ENCODE measurements at places on chromosomes 4 and X. TPM values are rescaled to one million over a fixed set of nuclear protein-coding genes. Genes with fewer than 3 reads are reported as not detected.
A peak's percentile ranks its signal among the peaks of the same experiment; 100 is the strongest.

DNA sequence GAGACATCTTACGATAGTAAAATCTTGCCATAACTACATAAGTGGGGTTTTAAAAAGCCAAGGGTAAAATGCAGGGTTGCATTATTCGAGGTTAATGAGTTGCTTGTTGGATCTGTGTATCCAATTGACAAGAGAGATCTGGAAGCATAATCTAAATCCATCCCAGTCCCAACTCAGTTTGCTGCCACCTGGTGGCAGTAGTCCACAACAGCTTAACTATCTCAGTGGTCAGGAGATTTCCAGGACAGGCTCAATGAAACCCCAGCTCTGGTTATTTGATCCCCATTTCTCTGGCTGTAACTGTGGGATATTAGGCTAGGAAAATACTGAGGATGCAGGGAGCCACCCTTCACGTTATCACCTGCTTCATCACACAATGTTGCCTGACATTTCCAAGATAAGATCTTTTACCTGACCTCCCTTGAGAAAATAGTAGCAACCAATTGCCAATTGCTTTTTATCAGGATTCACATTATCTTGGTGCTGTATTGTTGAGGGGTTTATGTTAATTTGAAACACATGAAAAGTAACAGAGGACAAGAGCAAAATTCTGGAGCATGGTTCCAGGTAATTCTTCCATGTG, 88.2 kb upstream of the TNIP3 start:
- DNase-seq = peak; percentile 65

- no peak for DNase-seq
Observed at GRCh38 chrX:81876437-81876836, 674.5 kb downstream of the SH3BGRL start.

GRCh38 chr4:40058854-40059253, 2.2 kb downstream of the N4BP2 start:
- DNase-seq = no peak

DNA sequence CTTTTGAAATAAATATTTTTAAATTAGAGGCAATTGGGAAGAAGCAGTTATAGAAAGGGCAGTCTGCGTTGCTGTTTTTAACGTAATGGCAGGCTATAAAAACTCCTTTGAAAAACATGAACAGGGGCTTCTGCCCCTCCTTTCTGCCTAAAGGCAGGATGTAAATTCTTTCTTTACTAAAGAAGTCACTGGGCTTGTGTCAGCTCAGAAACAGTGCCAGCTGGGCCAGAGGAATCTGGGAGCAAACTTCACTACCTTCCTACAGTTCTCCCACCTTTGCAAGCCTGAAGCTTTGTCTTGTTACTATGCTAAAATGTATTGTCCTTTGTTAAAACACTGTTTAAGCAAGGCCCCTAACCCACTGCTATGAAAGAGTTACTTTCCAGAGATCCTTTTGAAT, 1664.8 kb downstream of the RPA4 start:
- no peak for DNase-seq

DNA sequence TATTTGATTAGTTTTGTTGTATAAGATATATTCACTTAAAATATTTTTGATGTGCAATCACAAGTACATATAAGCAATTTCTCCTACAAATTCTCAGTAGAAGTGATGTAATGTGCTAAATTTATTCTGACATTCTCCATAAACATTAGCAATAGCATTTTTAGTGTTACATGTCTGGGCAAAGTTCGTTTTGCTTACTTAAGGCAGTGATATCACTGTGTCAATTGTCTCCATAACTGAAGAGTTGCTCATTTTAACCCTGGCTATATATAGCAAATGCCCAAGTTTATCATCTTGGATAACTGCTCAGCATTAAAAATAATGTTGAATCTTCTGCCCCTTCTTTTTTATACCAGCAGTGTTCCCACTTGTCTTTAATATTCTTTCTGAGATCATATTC, 340.0 kb upstream of the NDST4 start:
- DNase-seq = no peak

DNA sequence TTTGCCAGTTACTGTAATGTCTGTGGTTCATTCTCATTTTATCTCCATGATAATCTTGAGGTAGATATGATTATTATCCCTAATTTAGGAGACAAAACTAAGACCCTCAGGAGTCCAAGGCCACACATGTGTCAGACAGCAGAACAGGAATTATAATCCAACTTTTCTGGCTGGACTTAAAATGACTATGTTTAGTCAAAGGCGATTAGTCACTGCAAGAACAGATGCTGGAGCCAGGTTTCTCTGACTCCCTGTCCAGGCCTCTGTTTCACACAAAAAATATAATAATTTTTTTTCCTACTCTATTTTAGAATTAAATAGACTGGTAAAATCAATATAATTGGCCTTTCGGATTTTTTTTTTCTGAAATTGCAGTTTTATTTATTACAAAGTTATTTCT, 56.7 kb upstream of the TMEM131L start:
- DNase-seq = no peak

- DNase-seq = no peak
Observed at GRCh38 chr4:128802680-128803628, 6.5 kb upstream of the JADE1 start.

- peak; percentile 46 for DNase-seq
Observed at GRCh38 chr4:48954314-48954713, 31.8 kb upstream of the CWH43 start.

DNA sequence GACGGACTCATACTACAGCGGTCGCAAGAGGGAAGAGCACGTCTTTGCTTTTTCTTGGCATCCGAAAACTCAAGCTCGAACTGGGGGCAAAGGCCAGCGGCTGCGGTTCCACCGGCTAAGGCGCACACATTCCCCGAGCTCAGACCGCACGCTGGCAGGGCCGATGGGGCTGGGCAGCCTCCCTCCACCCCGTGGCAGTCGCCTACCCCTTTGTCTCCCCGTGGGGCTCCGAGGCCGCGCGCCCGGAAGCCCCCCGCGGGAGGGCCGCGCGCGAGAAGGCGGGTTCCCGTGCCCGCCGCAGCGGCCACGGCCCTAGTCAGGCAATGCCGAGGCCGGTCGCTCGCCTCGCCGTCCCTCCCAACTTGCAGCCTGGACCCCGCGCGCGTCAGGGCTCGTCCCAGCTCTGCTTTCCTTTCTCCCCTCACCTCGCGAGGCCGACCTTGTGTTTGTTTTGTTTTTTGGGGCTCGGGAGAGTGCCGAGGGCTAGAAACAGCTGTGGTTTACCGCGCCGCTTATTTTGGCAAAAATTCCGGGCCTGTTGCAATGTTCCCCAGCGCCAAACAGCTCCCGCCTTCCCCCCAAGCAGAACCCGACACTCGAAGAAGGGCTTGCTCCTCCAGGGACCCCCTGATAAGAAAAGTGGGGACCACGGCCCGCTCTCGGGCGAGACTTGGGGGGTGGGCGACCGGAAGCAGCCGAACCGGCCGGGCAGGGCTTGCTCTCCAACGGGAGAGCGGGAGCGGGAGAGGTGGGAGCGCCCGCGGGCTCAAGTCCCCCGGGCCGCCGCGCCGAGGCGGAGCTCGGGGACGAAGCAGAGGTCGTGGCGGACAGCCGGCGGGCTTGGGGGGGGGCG, 561 bp upstream of the N4BP2 start:
- DNase-seq = peak; percentile 82

DNA sequence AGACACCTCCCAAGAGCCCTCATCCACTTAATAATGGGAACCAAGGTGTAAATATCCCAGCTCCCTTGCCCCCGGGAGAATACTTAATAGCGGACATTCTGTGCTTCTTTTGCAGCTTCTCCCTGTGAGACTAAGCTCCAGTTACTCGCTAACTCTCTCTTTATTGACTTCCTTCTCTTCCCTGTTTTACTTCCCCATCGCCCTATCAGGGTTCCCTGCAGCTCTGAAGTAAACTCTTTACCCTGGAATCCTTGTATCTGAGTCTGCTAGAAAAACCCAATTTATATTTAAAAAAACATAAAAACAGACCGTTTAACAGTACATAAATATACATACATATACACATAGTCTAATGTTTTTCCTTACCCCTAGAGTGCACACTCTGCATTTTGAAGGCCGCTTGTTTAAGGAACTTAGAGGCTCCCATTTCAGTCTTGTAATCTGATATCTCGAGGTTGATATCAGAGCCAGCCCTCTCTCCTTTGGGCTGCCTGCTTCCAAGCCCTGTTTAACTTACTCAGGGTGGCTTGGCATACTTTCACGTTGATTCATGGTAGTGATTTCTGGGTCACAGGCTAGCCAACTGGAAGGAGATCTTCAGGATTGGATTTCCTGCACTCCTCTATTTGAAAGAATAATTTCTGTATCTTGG, 177.4 kb upstream of the SCML1 start:
- peak; percentile 85 for DNase-seq

GRCh38 chr4:95013236-95013635, 255.5 kb downstream of the BMPR1B start:
- peak; percentile 13 for DNase-seq

- DNase-seq = no peak
Observed at GRCh38 chr4:53711926-53712325, 120.6 kb upstream of the LNX1 start.

DNA sequence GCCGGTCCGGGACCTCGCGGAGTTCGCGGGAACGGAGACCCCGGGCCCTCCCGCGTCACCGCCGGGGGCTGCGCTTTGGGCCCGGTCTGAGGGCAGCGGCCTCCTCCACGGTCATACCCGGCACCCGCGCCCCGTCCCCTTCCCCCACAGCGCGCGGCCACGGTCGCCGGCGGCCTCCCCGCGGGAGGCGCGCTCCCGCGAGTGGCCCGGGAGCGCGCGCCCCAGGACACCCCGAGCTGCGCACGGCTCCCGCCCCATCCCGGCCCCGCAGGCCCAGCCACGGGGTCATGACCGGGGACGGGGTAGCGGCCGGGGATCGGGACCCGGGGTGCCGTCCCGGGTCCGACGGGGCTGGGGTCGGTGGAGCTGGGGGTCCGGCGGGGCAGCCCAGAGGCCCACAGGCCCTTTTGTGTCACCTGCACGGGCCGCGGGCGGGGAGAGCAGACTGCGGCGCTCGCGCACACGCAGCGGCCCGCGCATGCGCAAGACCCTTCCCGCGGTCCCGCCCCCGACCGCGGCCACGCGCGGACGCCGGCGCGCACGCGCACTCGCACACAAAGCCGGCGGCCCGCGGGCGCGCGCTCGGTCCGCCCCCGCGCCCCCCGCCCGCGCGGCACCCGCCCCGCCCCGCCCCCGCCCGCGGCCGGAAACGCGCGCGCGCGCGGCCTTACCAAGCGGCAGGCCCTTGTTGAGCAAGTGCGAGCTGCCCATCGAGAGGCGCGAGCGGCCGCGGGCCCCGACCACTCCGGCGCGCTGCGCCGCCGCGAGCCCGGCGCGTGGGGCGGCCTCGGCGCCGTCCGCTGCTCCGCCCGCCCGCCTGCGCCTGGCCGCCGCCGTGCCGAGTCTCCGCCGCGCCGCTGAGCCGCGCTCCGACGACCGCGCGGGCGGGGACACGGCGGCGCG, at the start of gene CTBP1:
Gene CTBP1 (minus strand): TSS at position 886 of the 903 bp plus-strand sequence. CDS start 7,799 bp downstream, outside the sequence.
- peak; percentile 43 for DNase-seq

GRCh38 chr4:94583914-94584641, 132.3 kb downstream of the PDLIM5 start:
- no peak for DNase-seq

DNA sequence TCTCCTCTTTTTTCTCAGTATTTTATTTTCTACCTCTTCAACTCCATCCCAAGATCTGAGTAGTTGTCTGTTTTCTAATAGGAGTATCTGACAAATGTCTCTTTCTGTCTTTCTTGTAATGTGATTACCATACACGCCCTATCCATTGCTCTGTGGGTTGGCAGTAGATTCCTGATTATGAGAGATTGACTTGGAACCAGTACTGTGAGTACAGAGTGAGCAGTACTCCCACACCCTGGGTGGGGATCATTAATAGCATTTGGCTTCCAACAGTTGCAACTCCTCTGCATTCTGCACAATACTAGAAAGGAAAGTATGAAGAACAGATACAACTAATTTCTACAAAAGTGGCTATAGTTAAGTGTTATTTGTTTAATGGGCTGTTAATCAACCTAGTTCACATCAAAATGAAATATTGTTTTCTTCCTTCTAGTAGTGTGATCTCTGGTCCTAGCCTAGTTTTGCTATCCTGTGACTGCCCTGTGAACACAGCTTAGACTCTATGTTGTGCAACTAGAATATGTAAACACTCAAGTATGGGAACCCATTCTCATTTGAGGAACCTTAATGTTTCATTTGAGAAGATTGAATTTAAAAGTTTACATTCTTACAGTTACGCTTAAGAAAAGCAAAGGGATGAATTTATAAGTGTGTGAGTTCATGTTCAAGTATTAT, 112.9 kb downstream of the PTPN13 start:
- peak; percentile 39 for DNase-seq

DNA sequence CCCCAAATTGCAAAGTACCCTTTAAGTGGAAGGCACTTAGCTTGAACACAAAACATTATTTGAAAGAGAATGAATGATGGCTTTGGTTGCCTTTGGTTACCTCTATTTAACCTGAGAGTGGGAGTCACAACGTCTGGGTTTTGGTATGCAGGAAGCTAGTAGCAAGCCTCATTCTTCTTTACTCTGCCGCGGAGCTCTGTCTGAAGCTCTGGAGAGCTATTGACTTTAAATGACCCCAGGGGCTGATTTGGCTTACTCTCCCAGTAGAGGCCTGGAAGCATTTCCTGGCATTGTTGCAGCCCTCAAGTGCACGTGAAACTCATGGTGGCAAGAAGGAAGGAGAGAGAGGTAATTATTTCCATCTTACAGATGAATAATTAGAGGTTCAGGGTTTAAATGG, 81.8 kb upstream of the MAGEA4 start:
- DNase-seq = no peak

GRCh38 chr4:8830611-8831200, 40.9 kb downstream of the HMX1 start:
- DNase-seq = no peak

GRCh38 chrX:68705986-68706385, 58.5 kb downstream of the STARD8 start:
- no peak for DNase-seq

DNA sequence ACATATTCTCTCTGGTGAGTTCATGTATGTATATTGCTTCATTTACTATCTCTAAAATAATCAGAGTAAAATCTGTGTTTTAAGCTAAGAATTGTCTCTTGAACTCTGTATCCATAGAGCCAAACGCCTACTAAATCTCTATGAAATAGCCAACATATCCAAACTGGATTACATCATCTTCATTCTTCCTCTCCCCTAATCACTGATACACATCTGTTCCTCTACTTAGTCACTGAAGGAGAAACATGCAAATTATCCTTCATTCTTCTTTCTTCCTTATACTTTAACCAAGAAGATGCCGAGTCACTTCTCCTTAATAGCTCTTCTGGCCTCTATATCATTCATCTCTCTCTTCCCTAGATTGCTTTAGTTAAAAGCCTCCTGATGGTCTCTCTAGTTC, 630.4 kb upstream of the FTHL17 start:
- no peak for DNase-seq

Gene TMPRSS11B
- not detected for total RNA-seq

Gene BTK
- not detected for total RNA-seq

Gene KLB
- total RNA-seq = not detected

Gene CHIC1
- total RNA-seq = 9.6 TPM

Gene CDKL5
- 9.3 TPM for total RNA-seq

Gene GASK1B
- 2.8 TPM for total RNA-seq

Gene ANKRD50
- total RNA-seq = 20.1 TPM

Gene SPANXD
- total RNA-seq = not detected

Gene GPRIN3
- 3.5 TPM for total RNA-seq

Gene SLC49A3
- 4.3 TPM for total RNA-seq

Gene MSX1
- total RNA-seq = 0.15 TPM

Gene PCDH19
- 0.17 TPM for total RNA-seq
